Cardiac ventricle fibroblast (primary cell): ENCODE measurements at places on chromosomes 4 and X. TPM values are rescaled to one million over a fixed set of nuclear protein-coding genes. Genes with fewer than 3 reads are reported as not detected.

Gene IBSP
- total RNA-seq, result not detected in 2 replicates

Gene SLBP
- 45.0 and 51.3 TPM in 2 replicates for total RNA-seq

Gene PNMA6A
- 0.69 TPM in 1 of 2 replicates, not detected in the other for total RNA-seq

Gene HEPH
- total RNA-seq, result 47.3 and 52.1 TPM in 2 replicates

Gene ASB5
- total RNA-seq, result not detected in 2 replicates

Gene MEPE
- total RNA-seq, result not detected in 2 replicates

Gene CABS1
- total RNA-seq, result not detected in 2 replicates
